ENCODE measurements at places on chromosomes 4 and X. TPM values are rescaled to one million over a fixed set of nuclear protein-coding genes. Genes with fewer than 3 reads are reported as not detected.

NPNT gene
- total RNA-seq: 6.5 TPM

NPY2R gene
- total RNA-seq: not detected

ZCCHC18 gene
- 5.1 TPM for total RNA-seq

IL9R gene
- total RNA-seq: not detected

TMEM150C gene
- 8.6 TPM for total RNA-seq

GRIA2 gene
- 2.3 TPM for total RNA-seq

DNA sequence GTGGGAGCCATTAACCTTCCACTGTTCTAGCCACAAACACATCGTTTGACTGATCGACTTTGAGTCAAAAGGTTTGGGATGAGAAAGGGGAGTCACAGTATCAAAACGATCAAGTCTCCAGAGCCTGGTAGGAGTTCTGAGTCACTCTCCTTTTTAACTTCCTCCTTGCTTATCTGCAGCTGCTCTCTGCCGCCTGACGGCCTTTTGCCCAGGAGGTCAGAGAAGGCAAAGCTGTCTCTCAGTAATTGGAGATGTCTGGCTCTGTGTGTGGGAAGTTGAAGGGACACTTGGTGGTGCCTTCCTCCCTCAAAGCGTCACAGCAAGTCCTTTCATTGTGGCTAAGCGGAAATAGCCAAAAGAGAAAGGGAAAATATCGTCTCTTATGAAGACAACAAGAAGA lies 63.1 kb downstream of the ANOS1 start:
- DNase-seq: no peak

DNA sequence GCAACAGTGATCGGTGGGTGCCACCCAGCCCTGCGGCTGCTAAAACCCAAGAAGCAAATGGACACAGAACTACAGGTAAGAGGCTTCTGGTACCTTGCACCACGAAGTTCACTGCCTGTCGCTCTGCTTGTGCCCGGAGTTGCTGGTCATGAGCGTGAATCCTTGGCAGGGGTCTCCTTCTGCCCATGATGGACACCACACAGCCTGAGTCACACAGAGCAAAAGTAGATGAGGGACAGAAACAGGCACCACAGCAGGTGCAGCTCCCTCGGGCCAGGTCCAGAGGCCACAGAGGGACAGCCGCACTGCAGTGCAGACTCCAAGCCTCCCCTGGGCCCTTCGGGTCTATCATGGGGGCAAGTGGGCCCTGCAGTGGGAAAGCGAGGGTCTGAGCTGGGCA lies 22.4 kb downstream of the NAT8L start:
- no peak for DNase-seq

- no peak for DNase-seq
Observed at GRCh38 chr4:150828159-150828558, 186.9 kb downstream of the LRBA start.

GRCh38 chr4:8167815-8168214 lies 9.2 kb upstream of the ABLIM2 start:
- DNase-seq: no peak

DNA sequence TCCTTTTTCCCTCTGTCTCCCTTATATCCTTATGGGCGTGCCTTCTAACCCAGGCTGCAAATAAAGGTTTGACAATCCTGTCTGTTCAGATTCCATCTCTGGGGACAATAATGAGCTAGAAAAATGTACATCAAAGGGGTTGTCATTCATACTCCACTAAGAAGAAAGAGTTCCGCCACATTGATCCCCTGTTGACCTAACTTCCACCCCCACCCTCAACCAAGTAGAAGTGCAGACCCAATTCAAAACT lies 541 bp upstream of the GABRA3 start:
- no peak for DNase-seq

DNA sequence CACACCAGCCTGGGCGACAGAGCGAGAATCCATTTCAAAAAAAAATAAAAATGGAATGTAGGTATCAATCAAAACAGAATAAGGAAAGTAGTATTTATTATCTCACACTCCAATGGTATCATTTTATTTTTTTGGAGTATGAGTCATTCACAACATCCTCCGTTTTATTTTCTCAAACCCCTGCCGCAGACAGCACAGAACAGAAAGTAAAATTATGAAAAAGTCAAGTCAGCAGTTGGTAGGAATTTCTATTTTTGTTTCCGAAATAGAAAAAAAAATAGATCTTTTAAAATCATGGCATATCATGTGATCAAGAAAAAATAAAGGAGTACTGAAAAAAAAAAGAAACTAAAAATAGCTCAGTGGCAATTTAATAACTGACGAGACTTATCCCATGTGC lies 490.7 kb upstream of the TENM3 start:
- no peak for DNase-seq

GRCh38 chr4:74161666-74162450 lies 3.9 kb downstream of the MTHFD2L start:
- no peak for DNase-seq

DNA sequence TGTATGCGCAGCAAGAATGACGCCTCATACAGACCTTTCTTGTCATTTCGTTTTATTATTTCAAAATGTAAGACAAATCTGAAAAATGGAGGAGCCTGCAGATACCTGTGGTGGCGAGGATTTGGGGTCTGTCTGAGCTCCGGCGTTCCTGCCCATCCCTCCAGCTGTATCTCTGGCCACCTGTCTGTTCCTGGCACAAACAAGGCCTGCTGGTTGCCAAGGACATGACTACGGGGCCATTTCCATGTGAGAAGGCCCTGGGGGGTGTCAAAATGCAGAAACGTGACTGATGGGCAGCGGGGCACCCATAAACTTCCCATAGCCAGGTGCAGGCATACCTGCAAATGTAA lies 591 bp upstream of the TSPAN7 start:
- no peak for DNase-seq

DNA sequence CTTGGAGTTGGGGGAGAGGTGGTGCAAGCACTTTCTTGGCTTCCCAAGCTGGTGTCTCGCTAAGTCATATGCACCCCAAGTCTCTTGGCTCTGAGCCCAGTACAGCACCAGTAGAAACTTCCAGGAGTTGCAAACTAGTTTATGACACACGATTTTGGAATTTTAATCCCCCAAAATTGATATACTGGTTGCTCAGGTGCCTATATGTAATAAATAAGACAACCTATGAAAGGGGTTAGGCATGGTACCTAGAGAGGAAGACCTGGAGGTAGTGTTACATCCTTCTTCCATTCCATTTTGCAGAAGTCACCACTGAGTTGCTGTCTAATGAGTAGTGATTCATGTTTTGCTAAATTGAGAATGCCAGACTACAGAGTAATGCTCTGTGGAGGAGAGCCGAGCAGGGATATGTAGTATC lies 4.3 kb upstream of the SLC4A4 start:
- DNase-seq: no peak

- DNase-seq: no peak
Observed at GRCh38 chrX:121858867-121859647, 811.6 kb downstream of the GLUD2 start.

GRCh38 chrX:27995611-27996010 lies 14.4 kb upstream of the DCAF8L1 start:
- no peak for DNase-seq

DNA sequence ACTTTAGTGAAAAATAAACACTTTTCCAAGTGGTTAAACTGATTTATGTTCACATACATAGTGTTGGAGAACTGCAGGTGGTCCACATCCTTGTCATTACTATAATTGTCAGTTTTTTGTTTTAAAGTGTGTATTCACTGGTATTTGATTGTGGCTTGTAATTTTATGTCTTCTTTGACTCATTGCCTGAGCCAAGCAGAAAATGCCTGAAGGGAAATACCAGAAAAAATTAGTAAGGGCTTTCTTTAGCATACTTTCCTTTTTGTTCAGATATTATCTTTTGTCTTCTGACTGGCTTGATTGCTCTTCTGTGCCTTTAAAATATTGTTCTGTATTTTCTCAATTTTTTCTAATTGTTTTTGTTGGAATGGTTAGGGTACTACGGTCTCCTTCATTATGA lies 981.3 kb downstream of the C4orf33 start:
- no peak for DNase-seq

DNA sequence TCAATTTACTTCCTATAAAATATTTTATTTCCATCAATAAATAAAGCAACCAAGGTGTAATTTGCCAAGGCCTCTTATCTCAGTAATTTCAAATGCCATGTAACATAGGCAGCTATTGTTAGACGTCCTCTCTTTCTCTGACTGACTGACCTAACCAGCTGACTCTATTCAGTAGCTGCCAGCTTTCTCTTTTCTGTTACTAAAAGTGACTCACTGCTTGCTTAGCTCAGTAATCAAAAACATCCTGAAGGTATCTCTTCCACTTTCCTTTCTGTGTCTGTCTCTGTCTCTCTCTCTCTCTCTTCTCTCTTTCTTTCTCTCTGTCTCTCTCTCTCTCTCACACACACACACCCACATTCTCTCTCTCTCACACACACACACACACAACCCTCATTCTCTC lies 134.2 kb downstream of the SPOCK3 start:
- DNase-seq: no peak

- DNase-seq: no peak
Observed at GRCh38 chr4:40180356-40180755, 16.5 kb upstream of the RHOH start.

GRCh38 chrX:136457303-136457917 lies 30.3 kb upstream of the BRS3 start:
- no peak for DNase-seq
